Fibroblast of pulmonary artery (primary cell): ENCODE measurements at places on chromosomes 3 and 15.

GRCh38 chr3:87333393-87333892 lies 57.1 kb upstream of the POU1F1 start:
- peak; percentile 91 for DNase-seq

DNA sequence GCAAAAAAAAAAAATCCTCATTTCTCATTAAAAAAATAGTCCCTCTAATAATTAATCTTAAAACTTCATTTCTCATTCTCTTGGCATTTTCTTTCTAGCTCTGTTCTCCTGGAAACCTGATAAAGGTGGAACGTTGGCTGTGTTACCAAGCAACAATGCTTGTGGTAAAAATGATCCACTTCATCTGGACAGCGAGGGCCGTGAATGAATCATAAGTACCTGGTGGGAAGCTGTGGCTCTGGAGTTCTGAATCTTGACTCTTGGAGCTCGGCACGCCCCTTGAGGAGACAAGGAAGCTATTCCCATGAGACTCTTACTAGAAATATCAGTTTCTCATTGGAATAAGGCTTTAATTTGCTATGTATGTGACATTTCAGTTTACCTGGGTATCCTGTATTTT lies 32.5 kb downstream of the BCL2L10 start:
- peak; percentile 31 for DNase-seq

- DNase-seq: no peak
Observed at GRCh38 chr3:194888916-194889315, 203.2 kb downstream of the FAM43A start.

DNA sequence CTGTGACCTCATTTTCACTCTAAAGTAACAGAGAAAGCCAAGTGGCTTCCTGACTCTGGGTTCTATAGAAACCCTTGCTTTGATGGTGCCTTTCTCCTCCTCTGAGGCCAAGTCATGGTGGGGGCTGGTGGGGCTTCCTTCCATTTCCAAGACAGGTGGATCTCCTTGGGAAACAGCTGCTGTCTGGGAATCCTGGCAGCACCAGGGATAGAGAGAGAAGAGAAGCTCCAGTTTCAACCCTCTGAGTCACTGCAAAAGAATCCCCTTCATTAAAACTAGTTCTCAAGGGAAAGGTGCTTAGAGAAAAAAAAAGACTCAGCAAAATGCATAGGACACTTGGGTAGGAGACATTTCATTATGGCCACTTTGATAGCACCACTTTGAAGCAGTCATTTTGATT lies 614.4 kb downstream of the FHIT start:
- DNase-seq: no peak

- no peak for DNase-seq
Observed at GRCh38 chr15:88661041-88661700, 22.4 kb downstream of the ISG20 start.

DNA sequence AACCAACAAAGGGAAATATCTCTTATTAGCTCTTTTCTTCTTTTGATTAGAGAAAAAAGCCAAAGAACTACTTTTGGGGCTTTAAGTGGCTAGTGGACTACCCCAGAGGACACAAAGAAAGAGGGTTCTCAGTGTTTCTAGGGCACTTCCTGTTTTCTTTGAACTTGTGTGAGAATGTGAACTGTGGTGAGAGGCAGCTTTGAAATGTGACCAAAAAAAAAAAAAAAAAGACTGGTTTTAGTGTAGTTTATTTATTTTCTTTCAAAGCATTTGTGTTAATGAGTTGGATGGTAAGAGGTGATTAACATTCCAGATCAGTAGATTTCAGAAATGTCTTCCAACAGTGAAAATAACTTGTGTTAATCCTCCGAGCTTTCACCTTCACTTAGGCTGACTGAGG lies 32.4 kb downstream of the SELENOT start:
- no peak for DNase-seq

DNA sequence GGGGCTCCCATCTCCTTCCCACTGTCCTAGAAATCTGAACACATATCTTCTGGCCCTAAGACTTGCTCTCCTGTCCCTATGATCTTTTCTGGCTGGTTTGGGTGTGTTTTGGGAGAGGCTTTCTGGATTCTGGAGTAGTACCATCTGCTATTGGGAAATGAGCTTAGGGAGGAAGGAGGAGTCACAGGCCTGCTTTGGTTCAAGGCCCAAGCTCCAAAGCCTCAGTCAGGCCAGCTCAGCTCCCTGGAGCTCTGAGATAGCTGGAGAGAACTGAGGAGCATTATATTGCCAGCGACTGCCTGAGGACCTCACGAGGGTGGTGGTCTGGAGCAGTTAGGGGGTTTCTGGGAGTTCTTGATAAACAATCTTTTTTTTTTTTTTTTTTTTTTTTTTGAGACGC lies 18.7 kb downstream of the RASGRF1 start:
- no peak for DNase-seq

DNA sequence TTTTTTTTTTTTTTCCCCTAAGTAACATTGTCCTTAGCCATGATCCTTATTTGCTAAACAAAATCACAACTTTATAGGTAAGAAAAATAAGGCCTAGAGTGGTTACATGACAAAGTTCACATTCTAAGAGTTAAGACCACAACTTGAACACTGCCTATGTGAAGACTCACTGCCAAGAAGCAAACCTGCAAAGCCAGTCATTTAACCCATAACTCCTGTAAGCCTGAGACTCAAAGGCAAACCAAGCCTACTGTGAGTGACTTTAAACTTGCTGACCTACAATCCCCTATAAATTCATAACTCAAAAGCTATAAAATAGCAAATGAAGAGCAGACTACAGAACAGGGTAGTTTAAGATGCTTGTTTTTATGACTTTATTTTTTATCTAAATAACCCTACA lies 12.9 kb upstream of the ANKRD28 start:
- DNase-seq: no peak

GRCh38 chr3:4824926-4825325 lies 154.3 kb upstream of the BHLHE40 start:
- peak; percentile 56 for DNase-seq

- DNase-seq: no peak
Observed at GRCh38 chr3:175495331-175495730, 636.2 kb downstream of the NAALADL2 start.

GRCh38 chr3:170808041-170808440 lies 62.0 kb downstream of the RPL22L1 start:
- peak; percentile 42 for DNase-seq

- DNase-seq: peak; percentile 51
Observed at GRCh38 chr3:48215876-48216275, 7.4 kb upstream of the CAMP start.

DNA sequence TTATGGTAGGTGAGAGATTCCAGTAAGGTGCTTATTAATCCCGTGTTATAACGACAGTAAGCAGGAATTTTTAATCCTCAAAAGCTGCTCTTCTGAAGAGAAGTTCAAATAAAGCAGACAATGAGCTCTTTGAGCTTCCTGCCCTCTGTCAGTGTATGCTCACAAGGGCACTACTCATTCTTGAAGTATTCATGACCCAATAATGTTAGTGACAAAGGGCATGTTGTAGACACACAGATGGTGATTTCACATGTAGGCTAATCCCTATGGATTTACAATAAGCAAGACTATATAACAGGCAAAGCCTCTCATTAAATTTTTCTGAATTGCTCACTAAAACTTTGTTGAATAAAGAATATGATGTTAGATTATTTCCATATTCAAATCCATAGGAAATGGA lies 578.6 kb downstream of the RSL24D1 start:
- no peak for DNase-seq

DNA sequence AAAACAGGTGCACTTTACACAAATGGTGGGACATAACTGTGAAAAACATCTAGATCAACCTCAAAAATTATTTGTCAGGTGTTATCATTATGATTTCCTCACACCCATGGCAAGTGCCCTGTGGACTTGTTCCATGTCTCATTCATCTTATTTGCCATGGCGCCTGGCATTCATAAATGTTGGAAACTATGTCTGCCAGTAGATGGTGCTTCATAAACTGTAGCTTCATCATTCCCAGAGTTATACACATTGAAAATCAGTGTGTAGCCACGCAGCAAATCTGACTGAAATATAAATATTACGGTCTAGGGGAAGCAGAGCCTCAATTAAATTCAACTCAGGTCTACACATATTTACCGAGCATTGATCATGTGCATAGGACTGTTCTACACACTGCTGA lies 90.7 kb downstream of the IMPG2 start:
- peak; percentile 18 for DNase-seq

GRCh38 chr3:70315021-70315420 lies 2.6 kb upstream of the MDFIC2 start:
- DNase-seq: peak; percentile 3

DNA sequence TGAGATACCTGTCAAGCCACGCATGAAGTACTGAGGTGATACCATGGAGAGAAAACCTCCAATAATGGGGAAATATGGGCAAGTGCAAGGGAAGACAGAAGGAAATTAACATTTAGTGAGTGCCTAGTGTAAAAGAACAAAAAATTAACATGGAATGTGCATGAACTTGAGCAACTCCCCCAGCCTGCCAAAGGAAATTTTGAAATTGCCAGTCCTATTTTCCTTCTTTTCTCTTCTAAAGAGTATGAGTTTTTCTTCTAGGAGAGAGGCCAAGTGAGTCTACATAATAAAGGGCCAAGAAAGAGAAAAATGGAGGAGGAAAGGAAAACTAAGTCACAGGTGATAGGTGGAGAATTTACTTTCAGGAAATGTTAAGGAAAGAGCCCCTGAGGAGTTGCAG lies 602.4 kb upstream of the MDFIC2 start:
- DNase-seq: peak; percentile 40

GRCh38 chr3:17339132-17339575 lies 403.3 kb downstream of the TBC1D5 start:
- DNase-seq: no peak

DNA sequence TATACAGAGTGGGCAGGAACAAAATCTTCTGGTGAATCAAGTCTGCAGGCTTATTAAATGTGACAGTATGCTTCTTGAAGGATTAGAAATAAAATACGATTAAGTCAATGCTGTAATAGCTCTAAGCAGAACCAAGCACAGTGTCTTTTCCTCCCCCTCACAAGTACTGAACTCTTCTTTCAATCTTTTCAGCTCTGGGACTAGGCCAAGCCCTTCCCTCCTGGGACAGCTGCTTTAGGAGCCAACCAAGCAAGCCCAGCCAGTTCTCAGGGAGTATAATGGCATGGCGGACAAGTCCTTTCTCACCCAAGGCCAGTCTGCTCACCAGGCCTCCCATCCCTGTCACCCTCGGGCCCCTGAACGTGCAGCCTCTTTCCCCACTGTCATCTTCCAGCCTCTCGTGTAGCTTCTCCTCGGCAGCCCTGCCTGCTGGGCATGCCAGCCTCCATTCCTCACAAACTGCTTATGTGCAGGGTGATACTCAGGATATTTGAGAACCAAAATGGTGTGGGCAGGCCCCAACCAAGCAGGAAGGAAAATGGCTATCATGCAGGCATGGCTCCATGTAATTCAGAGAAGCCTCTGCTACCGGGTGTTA lies 8.4 kb upstream of the PPP1R2 start:
- DNase-seq: peak; percentile 49

DNA sequence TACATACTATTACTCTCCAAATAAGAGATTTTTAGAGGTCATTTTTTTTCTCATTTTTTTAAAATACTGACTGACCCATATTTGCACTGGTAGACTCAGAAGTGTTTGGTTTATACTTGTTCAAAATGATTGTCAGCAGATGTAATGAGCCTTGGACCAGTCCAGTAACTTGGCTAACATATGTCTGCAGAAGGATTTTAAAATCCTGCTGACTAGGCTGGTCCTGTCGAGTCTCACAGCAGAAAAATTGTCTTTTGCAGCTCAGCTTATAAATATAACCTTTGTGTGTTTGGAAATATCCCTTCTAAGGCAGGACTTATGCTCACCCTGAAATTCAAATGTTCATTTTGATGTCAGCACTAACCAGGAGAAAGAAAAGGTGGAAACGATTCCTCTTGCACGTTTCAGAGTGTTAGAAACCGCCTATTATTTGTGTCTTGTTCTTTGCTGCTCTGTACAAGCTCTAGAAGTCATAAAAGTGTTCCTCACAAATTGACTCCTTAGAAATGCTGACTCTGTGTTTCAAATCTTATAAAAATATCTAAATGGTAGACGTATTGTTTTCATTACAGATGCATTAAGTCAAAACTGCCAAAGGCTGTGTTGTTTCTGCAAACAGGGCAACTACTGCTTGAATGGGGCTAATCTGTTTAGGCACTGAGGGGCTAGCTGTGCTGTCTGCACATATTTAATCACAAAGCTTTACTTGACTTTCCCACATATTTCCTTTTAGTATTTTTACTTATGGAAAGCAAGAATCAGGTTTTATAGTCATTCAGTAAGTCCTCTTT lies 95.3 kb downstream of the CHL1 start:
- DNase-seq: no peak

DNA sequence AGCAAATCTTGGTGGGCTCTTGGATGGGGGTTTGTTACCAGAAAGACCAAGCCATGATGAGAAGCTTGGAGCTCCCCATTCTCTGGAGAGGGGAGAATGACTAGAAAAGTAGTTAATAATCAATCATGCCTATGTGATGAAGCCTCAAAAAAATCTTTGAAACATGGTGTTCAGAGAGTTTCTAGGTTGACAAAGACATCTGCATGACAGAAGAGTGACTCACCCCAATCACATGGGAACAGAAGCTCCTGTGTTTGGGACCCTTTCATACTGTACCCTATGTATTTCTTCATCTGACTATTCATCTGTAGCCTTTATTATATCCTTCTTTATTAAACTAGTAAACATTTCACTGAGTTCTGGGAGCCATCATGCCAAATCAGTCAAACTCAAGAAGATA lies 87.4 kb downstream of the BCHE start:
- no peak for DNase-seq

GRCh38 chr15:78345396-78346125 lies 5.4 kb downstream of the CRABP1 start:
- no peak for DNase-seq

DNA sequence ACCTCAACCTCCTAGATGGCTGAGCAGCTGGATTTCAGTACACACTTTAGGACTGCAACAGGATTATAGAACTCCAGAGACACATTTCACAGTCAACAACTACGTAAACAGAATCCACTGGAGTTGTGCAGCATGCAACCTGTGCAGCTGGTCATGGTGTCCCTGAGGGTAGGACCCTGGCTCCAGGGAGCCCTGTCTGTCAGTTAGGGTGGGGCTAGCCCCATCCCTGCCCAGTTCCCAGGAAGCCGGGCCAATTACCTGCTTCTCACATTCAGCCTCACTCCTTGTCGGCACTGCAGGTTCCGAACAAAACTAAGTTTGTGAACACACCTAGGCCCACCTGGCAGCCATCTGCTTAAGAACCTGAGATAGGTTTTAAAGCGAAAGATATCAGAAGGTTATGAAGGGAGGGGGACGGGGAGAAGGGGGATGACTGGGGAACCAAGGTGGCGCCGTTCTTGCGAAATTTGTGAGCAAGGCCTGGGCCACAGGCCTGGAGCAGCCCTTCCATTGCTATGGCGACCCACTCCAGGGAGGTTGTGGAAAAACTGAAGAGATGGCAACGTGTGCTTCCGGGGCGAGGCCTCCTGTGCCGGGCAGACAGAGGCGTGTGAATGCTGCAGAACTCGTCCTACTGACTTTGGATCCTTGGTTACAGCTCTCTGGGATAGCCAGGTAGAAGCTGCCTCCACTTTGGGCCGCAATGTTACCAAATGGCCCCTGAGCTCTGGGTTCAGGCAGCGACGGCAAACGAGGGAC lies 25.3 kb downstream of the ACSBG1 start:
- no peak for DNase-seq

GRCh38 chr3:140298043-140298442 lies 363.1 kb downstream of the CLSTN2 start:
- no peak for DNase-seq
